ENCODE measurements at places on chromosomes 6 and 20.

- DNase-seq, result no peak
Measured at GRCh38 chr20:32263398-32263954, 14.0 kb upstream of the KIF3B start.

DNA sequence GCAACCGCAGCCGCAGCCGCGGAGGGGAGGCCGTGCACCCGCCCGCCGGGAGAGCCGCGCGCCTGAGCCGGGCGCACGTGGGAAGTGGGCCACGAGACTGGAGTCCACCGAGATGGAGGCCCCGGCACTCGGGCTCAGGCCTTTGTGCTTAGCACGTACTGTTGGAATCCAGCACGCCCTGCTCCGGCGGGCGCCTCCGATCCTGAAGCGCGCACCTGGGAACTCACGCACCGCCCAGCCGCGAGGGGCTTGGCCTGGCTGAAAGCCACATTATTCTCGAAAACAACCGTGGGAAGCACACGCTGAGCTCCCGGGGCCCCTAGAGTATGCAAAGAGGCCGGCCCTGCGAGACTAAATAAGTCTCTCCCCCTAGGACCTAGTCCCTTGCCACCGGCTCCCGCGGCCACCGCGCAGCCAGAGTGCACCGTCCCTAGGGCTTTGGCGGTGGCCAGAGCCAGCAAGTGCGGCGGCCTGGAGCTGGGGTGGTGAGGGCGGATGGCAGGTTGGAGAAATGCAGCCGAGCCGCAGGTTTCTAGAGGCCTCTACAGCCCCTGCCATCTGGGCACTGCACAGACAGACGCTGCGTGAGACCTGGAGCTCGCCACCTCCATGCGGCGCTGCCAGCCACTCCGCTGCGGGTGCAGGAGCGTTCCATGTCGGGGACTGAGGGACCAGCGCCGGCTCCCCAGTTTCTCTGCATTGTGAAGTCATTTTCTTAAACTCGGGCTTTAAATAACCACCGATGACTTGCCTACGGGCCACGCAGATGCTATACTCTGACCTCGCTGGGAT is 42.0 kb upstream of the LY86 start:
- no peak for DNase-seq

DNA sequence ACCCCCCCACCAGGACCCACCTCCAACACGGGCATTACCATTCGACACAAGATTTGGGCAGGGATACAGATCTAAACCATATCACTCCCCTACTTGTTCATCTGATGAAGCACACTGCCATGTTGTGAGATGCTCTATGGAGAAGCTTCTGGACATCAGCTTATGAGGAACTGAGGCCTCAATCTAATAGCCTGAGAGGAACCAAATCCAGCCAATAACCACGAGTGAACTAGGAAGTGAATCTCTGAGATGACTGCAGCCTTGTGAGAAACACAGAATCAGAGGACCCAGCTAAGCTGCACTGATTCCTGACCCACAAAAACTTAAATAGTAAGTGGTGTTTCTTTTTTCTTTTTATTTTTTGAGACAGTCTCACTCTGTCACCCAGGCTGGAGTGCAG is 21.6 kb upstream of the ZBTB2 start:
- no peak for DNase-seq

GRCh38 chr6:139744891-139745290 is 370.4 kb upstream of the CITED2 start:
- no peak for DNase-seq

GRCh38 chr6:159464816-159465215 is 228.2 kb downstream of the SOD2 start:
- no peak for DNase-seq

DNA sequence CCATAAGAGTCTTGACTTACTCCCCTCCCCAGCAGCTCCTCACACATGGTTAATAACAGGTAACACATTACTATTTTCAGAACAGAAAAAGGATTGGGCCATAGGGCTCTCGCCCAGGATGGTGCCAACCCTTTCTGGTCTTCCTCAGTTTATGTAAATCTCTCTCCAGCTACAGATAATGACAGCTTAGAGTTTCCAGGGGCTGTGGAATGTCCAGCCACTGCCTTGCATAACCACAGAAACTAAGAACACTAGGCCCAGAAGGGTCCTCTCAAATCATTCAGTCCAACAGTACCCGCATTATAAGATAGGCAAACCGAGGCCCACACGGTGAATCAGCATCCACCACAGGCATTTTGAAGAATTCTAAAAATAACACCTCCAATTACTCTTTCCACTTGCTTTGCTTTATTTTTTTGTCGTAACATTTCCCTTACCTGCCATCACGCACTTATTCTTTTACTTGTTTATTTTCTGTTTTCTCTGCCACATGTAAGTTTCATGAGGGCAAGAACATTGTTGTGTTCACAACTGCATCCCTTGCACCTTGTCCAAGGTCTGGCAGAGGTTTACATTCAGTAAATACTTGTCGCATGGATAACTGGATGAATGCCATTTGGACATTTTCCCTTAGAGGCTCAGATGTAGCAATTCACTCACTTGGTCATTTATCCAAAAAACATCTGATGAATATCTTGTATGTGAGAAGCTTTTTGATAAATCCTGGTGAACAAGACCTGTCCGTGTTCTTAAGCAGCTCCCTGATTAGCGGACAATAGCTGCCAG is 6.4 kb upstream of the SDC4 start:
- no peak for DNase-seq

GRCh38 chr6:29509239-29509638 is 21.5 kb upstream of the MAS1L start:
- DNase-seq, result no peak

DNA sequence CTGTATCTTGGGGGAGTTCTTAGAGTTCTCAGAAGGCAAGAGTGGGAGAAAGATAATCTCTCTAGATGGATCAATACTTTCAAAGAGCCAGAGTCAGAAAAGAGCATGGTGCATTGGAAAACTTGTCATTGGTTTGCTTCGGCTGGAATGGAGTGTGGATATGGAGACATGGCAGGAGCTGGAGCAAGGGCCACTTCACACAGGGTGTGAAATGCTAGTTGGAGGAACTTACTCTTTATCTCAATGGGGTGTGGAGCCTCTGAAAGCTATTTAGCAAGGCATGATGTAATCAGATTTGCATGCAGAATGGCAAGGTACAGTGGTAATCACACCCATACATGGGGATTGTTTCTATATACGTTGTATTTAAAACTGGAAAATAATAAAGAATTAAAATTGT is 31.5 kb upstream of the PAQR8 start:
- no peak for DNase-seq

DNA sequence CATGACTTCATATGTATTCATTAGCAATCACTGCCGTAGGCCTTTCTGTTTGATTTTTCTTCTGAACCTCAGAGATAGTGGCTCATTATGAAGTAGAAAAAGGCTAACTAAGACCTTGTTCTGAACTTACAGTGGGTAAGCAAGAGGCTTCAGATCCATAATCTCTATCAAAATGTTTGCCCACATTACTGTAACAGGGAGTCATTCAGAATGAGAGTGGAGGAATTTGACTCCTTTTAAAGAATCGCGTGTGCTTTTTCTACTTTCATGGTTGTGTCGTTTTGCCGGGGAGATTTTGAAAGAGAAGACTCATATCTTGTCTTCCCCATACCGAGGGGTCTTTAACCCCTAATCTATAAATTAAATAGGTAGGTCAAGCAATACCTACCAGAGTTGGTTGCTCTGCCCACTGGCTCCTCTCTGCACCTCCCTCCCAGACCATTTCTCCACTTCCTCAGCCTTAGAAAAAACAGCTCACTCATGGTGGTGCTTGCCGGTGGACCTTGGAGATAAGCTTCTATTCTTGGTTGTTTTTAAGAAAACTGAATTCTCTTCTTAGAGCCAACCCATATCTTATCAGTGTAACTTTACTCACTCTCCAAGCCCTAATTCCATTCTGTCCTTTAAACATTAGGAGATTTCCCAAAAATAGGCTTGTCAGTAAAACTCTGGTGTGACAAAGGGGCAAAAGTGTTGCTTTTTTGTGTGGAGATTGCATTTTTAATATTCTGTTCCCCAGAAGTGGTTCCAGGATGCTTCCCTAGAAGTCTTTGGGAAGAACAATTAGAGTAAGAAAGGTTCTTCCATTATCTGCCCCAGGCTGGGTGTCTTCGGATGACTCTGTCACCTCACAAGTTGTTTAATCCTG is 56.6 kb downstream of the E2F3 start:
- DNase-seq, result no peak

GRCh38 chr6:150541576-150541975 is 58.1 kb upstream of the PLEKHG1 start:
- DNase-seq, result no peak

GRCh38 chr6:89145956-89146717 is at the start of gene PM20D2:
Gene PM20D2 (plus strand): TSS chr6:89146055. CDS start chr6:89146145, 90 bp downstream.
- DNase-seq, result peak; percentile 60

DNA sequence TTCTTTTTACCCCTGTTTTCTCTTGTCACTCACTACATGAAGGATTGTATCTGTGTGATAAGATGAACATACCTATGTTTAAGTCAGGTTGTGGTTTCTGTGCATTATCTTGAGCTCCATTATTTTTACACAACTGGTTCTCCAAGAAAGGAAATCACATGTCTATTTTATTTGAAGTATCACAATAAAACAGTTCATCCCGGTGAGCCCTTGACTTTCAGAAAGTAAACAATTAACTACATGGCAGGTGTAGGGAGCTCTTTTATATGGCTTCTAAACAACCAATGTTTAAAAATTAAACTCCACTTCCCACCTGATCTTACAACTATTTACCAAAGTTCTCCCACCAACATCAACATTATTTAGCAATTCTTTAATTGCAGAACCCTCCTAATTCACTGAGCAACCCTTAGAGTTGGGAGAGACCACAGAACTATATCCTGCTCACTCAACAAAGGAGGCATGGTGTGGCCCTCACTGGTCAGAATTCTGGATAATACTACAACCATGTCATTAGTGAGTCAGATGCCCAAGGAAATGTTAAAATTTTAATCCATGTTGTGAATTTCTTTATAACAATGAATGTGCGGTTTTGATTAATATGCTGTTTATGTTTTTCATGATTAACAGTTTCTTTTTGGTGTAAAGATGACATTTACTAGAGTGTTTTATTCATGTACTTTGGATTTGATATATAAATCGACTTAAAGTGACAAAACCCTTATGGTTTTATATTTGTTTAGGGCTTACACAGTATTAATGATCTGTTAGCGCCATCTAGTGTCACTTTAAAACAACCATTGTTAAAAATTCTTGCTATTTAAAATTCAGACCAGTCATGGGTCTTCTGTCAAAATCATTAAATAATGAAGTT is 50.0 kb upstream of the SCGN start:
- DNase-seq, result peak; percentile 54

DNA sequence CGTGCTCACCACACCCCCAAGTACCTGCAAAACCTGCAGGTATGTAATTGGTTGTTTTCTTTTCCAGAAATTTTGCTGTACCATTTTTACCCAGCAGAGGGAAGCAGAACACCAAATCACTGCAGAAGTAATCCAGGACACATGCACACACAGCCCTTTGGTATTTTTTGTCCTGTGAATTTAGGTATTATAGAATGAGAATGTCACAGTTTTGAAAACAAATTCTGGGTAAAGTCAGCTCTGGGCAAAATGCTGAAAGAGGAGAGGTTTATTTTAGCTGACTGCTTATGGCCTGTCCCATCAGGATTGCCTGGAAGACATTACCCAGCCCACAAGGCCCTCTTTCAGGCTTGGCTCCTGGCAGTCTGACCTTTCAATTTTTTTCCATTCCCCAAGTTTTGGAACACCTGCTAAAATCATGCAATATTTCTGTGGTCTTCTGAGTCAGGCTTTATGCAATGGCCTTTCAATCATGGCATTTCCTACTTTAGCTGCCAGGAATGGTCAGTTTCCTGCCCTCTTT is 3.5 kb upstream of the EFHC1 start:
- DNase-seq, result peak; percentile 39

DNA sequence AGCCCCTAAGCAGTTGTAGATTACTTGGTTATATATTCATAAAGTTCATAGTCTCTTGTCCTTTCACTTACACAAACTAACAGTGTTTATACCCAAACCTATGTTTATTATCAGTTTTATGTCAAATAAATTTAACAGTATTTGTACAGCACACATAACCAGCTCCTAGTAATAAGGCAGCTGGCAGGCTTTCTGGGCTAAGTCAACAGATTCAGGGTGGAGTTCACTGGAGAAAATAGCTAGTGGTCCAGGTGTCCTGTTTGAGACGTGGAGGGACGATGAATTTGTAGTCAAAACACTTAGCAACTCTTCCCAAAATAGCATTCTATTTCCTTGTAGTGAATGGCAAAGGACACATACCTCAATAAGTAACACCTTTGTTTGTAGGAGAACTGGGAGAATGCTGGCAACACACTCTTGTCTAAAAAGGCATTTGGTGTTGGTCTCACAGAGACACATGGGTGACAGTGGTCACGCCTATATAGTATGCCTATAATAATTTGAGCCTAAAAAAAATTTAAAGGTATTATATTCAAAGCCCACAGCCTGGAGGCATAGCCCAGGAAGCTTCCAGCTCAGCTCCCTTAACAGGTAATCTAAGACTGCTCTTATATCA is 156.4 kb upstream of the CARMIL1 start:
- DNase-seq, result no peak

GRCh38 chr6:155040901-155041650 is 46.0 kb downstream of the TIAM2 start:
- DNase-seq, result no peak

DNA sequence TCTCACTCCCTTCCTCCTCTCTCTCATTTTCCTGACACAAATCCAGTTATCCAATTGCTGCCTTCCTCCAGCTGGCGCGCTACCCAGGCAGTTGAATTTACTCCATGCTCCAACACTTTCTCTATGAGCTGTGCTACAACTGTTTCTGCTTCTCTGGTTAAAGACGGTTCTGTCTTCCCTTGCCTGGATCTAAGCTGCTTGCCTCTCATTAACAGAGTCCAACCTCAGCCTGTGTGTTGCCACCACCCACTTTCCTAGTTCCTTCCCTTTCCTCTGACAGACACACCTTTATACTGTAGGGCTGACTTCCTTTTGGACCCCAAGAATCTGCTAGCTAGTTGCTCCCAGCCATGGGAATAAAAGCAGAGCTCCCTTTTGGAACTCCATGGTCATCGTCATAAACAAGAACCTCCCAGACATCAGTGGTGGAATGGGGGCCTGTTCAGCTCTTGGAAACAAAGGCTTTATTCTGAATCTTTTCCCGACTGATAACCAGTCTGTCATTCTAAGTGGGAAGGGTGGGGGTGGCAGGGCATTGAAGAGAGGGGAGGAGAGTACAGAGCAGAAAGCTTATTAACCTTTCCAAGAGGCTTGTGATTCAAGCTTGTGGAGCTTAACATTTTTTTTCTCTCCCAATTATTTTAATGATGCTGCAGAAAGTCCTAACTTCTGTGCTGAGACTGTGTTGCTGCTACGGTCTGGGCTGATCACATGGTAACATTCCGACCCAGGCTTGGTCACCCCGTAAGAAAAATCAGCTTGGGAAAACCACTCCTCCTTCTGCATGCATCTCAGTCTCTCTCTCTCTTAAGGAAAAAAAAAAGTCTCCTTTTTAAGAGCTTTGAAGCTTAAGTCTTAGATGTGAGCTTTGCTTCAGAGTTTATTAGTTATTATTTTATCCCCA is 31.3 kb upstream of the BMP2 start:
- no peak for DNase-seq

GRCh38 chr6:36781669-36782068 is 57.6 kb downstream of the CPNE5 start:
- no peak for DNase-seq
